Inflammatory macrophage (primary cell): ENCODE measurements at places on chromosomes 1 and 21.

DNA sequence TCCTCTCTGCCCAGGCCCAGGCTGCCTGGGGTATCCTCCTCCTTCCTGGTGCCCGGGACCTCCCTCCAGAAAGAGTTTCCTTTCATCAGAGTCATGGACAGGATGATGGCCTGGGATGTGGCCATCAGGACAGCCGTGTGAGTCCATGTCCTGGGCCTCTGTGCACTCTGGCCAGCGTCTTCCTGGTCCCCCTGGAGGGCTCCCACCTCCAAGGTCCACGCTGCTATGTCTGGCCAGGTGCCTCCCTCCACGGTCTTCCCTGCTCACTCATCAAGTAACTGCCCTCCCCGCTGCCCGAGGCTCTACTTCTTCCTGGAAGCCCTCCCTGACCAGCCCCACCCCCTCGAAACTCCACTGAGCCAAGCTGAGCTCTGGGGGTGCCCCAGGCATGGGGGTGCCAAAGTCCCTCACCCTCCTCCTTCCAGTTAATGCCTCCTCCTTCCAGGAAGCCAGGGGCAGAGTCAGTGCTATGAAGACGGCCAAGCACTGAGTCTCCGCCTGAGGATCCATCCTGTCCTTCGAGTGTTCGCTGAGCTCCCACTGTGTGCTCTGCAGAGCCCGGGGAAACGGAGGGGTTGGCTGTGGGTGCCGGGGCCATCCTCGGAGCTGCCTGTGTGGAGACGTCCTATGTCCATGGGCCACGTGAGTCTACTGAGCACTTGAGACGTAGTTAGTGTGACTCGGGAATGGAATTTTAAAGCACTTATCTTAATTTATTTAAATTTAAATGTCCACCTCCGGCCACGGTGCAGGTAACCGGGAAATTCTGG lies 28.5 kb upstream of the TTC34 start:
- DNase-seq, result no peak

DNA sequence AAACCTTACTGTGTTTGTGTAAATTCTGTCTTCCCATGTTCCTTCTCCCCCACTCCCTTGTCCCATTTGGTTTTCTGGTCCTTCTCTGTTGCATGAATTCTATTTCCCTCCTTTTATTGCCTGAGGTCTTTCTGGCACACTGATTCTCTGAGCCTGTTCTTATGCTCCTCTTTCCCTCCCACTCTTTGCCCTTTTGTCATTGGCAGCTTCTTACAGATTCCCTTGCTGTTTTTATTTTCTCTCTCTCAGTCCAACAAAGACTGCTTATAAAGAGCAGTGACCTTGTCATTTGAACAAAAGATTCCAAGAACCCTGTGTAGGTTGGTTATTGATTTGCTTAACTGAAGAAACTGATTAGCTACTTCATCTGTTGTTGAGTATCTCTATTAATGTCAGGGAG lies 49.7 kb downstream of the GPR52 start:
- no peak for DNase-seq

DNA sequence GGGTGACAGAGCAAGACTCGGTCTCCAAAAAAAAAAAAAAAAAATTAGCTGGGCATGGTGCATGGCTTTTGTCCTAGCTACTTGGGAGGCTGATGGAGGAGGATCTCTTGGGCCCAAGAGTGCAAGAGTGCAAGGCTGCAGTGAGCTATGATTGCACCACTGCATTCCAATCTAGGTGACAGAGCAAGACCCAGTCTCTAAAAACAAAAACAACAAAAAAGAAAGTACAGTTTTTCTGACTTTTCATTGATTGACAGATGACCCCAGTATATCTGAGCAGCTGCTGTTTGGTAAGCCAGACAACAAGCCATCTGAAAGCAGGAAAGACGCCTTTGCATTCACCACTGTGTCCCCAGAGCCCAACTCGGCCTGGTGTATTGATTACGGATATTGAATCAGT lies 10.9 kb upstream of the DPT start:
- DNase-seq, result no peak

GRCh38 chr1:108962681-108963051 lies 618 bp downstream of the CLCC1 start:
- DNase-seq, result no peak

GRCh38 chr1:172460887-172461315 lies 17.0 kb upstream of the PIGC start:
- DNase-seq, result no peak

GRCh38 chr1:110436635-110437034 lies 14.3 kb upstream of the PROK1 start:
- peak; percentile 41 for DNase-seq

- peak; percentile 51 for DNase-seq
These were observed 14.5 kb upstream of the NLRP3 start for GRCh38 chr1:247401310-247402119.

DNA sequence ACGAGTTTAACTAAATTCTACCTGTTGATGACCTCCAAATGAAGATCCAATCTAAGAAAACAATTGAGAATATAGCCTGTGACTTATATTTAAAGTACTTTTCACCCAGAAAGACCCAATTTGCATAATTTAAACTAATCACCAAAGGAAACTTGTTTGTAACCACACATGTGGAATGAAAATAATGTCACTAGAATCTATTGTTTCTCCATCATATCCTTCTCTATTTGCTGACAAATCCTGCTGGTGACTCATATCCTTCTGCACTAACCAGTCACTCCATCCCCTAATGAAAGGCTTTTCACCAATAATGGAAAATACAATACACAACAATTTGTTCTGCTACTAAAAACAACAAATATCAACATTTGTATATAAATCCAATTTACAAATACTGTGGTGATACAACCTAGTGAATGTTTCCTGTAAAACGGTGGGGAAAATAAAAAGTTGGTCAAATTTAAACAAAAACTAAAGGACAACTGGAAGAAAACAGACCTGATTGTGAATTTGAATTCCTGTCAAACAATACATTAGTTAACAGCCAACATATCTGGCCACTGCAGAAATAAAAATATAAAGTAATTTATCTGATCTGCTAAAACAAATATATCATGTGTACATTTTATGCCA lies 6.5 kb downstream of the PTP4A2 start:
- DNase-seq, result peak; percentile 59

- DNase-seq, result peak; percentile 27
These were observed 23.3 kb downstream of the CYP2J2 start for GRCh38 chr1:59903141-59903754.

DNA sequence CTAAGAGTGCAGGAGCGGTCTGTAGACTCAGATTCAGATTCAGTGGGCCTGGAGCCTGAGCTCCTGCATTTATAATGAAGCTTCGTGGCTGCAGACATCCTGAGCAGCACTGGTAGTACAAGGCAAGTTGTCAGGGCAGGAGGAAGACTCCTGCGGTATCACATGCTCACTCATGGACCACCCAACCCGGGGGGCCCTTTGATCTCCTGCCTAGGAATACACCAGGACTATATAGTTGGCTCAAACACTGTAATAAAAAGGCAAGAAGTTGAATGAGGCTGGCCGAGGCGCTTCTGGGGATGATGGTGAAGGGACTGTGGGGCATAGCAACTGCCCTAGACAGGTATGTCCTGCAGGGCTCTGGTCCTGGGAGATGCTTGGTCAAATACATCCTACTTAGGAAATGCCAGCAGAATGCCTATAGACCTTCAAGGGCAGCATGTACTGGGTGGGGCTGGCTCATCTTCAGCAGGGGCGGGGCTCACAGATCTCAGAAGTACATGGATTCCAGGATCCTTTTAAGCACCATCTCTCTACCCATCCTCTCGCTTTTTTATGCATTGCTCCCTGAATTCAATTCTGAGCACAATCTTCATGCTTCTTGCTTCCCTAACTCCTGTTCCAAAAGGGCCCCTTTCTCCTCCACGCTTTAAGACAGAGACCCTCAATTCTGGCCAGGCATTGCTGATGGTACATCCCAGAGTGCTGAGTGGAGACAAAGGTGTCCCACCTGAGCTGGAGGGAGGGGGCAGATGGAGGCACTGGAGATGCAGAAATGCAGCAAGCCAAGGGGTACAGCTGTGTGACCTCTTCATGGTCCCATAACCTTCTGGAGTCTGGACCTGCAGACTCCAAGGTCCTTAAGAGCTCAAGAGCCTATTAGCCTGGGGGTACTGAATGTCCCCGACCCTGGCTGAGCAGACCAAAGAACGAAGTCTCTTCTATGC lies 2.1 kb upstream of the RAP1GAP start:
- no peak for DNase-seq

- DNase-seq, result peak; percentile 29
These were observed 40.0 kb upstream of the IKBKE start for GRCh38 chr1:206430031-206430983.

- no peak for DNase-seq
These were observed 146.8 kb downstream of the NPHP4 start for GRCh38 chr1:5845376-5845775.

DNA sequence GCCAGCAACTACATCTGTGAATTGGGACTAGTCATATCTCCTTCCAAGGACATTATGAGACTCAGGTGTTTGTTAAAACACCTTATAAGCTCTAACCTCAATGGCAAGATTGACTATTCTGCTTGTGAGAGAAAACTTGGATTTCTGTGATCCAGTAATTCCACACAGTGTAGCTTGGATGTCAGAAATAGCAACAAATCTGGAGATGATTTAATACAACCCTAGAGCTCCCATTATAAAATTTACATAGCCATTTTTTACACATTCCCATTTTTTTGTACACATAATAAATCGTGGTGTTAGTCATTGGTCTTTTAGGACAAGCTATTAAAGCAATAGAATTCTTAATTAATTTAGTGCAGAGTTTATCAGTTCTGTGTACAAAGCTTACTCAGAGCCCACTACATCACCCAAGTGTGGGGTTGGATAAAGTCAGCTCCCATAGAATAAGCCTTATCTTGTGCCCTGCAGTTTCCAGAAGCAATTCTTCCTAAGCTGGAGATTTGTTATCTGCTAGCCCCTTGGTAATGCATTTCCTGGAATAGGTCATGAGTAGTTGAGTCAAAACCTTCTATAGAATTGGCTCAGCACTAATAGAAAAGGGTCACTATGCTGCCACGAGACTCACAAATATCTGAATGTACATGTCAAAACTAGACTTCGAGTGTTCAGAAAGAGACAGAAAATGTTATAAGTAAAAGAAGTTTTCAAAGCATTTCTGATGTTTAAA lies 434.0 kb upstream of the RUNX1 start:
- no peak for DNase-seq

GRCh38 chr1:85283475-85284199 lies 7.2 kb upstream of the BCL10 start:
- DNase-seq, result no peak

- DNase-seq, result no peak
These were observed 27.0 kb upstream of the IFNAR2 start for GRCh38 chr21:33202464-33203363.

- DNase-seq, result peak; percentile 30
These were observed 10.9 kb upstream of the SAMD11 start for GRCh38 chr1:912740-913301.

GRCh38 chr1:51264451-51264850 lies 28.4 kb downstream of the RNF11 start:
- no peak for DNase-seq

DNA sequence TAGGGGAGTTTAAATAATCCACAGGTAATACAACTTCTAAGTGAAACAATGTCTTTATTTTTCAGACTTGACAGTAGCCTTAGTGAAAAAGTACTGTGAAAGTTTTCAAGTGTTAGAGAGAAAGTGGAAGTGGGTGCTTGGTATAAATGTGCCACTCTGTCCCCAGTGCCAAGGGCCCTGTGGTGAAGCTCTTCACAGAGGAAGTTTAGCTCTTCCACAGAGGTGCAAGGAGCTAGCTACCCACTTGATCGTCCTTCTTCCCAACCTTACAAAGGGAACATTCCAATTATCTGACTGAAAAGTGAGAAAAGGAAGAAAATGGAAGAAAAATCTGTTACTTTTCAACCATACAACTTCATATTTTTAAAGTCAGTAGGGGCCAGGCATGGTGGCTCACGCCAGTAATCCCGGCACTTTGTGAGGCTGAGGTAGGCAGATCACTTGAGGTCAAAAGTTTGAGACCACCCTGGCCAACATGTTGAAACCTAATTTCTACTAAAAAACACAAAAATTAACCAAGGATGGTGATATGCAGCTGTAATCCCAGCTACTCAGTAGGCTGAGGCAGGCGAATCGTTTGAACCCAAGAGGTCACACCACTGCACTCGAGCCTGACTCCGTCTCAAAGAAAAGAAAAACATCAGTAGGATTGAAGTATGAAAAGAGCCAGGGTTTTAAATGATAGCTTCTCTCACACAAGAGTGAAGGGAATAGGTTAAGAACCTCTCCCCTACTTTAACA lies 41.0 kb upstream of the PTPRC start:
- DNase-seq, result no peak

GRCh38 chr1:56494306-56494705 lies 85.1 kb downstream of the PLPP3 start:
- DNase-seq, result no peak

GRCh38 chr1:53769780-53770179 lies 30.8 kb upstream of the GLIS1 start:
- DNase-seq, result no peak

DNA sequence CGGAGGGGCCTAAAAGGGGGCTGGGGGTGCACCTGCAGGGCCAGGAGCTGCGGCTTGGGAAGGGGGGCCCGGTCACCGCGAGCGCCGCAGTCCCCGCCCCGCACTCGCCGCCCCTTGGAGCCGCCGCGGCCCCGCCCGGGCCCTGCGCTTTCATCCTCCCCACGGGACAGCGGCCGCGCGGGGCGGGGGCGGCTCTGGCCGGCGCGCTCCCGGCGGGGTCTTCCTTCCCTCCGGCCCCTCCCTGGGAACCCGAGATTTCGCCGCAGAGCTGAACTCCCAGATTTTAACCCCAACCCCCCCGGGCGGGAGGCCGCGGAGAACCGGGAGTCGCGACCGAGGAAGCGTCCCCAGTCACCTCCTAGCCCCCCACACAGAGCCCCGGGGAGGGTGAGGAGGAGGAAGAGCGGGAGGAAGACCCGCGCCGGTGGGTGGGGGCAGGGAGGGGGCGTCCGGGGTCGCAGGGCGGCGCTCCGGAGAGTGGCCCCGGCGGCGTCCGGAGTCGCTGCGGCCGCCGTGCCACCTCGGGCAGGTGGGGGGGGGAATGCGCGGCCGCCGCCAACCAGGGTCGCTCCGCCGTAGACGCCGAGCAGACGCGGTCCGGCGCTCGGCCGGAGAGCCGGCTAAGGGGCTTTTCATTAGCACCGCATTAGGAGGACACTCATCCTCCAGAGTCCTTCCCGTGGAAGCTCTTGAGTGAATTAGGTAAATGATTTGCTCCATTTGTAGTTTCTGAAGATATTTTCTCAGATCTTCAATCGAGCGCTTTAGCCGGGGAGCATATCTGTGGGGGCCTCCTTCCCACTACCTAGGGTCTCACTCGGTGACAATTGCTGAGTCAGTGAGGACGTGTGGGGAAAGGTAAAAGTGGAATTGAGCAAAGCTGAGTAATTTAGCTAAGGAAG lies 31.6 kb upstream of the NFIA start:
- no peak for DNase-seq

- no peak for DNase-seq
These were observed 45.0 kb upstream of the C1orf53 start for GRCh38 chr1:197857477-197857876.

GRCh38 chr1:153390938-153391710 lies at the start of gene S100A8:
Gene S100A8 (minus strand): TSS chr1:153391073. CDS start chr1:153390535, 538 bp downstream.
- peak; percentile 90 for DNase-seq
